ENCODE measurements at places on chromosomes 1 and 21.

- no peak for DNase-seq
Measured at GRCh38 chr1:116981521-116982037, 20.0 kb upstream of the CD101 start.

DNA sequence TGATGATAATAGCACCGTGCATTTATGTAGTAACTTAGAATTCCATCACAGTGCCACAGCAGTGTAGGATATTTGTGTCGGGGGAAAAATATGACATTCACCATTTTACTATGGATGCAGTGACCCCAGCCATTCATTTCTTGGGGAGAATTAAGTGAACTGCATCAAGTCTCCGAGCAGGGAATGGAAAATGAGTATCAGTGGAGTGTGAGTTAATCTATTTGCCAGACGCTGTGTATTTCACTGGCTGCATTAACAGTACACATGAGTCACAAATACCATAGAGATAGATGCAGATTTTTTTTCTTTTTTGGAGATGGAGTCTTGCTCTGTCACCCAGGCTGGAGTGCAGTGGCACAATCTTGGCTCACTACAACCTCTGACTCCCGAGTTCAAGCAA lies 33.8 kb upstream of the SLC45A1 start:
- DNase-seq: no peak

GRCh38 chr1:43621386-43621785 lies 28.6 kb upstream of the KDM4A start:
- DNase-seq: no peak

GRCh38 chr1:198809247-198809646 lies 170.4 kb downstream of the PTPRC start:
- DNase-seq: no peak

GRCh38 chr21:23455676-23456075 lies 2151.6 kb downstream of the MRPL39 start:
- no peak for DNase-seq

DNA sequence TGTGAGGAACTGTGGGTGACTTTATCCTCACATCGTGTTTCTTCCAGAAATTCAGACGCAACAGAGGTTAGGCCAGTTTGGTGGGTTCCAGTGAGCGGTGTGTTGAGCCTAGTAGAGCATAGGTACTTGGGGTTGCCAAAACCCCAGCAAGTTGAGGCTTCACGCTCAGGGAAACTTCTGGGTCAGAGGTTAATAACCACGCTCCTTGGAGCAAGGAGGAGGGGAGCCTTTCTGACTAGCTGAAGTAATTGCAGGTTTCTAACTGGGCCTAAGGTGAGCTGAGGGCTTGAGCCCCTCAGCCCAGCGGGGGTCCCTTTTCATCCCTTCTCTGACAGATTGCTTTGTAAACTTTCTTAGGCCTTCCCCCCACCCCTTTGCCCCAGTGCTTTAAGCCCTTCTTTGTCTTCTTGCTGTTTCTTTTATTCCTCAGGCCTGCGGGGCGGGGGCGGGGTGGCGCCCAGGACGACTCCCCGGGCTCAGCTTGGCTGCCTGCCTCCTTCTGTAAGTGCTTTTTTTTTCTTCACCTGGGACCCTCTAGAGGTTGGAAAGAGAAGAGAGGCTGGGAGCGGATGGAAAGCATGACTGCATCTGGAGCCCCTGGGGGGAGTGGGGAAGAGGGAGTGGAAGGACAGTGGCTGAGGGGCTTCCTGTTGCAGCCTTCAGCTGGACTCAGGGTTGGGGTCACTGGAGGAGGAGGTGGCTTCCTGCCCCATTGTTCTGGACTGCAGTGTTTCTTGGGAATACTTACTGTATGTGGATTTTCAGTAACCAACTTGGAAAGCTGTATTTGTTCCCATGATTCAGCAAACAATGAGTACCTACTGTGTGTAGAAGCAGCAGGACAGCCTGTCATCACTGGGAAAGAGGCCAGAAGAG lies 1.3 kb upstream of the ZNF436 start:
- DNase-seq: no peak

GRCh38 chr1:47618222-47618720 lies 180.4 kb downstream of the FOXD2 start:
- DNase-seq: no peak

DNA sequence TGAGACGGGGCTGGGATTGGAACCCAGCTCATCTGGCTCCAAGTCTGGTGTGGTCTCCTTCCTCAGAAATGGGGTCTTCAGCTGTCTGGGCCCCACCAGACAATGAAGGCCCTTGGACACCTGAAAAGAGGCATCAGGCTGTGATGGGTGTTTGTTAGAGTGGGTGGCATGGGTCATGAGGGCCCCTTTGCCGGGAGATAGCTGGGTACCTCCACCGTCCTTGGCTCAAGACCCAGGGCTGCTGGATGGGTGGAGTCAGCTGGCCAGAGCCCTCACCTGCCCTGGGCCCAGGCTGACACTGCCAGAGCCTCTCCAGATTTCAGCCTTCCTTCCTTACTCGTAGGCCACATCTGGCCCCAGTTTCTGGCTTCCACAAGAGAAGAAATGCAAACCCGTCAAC lies 13.4 kb upstream of the TTC22 start:
- DNase-seq: no peak

DNA sequence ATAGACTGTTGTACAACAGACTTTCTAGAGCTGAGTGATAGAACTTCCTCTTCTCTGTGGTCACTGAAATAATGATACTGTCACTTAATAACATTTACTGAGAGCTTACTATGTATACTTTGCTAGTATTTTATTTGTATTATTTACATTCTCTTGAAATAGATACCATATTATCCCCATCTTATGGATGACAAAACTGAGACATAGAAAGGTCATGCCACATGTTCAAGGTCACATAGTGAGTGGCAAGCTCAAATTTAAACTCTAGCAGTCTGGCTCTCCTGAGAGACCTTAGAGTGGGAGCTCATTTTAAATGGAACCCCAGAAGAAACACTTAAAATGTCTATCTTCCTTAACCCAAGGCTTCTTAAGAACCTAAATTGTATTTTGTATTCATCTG lies 266.6 kb upstream of the CAMK1G start:
- no peak for DNase-seq

DNA sequence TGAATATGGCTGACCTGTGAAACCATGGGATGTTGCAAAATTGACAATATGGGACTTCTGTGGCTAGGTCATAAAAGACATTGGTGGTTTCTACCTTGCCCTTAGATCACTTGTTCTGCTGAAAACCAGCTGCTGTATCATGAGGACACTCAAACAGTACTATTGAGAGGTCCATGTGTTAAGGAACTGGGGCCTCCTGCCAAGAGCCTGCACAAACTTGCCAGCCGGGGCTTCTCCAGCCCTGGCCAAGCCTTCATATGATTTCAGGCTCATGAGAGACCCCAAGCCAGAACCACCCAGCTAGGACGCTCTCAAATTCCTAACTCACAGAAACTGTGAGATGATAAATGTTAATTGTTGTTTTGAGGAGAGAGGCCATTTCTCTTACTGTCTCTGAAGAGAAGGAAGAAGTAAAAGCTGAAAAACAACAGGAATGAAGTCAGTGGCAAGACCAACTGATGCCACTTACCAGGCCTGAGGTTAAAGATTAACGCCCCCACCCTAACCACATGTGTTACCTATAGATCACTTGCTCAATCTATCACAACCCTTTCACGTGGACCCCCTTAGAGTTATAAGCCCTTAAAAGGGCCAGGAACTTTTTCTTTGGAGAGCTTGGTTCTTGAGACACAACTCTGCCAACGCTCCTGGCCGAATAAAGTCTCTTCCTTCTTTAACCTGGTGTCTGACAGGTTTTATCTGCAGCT lies 3.9 kb upstream of the PITHD1 start:
- no peak for DNase-seq

GRCh38 chr1:8373581-8374241 lies 55.8 kb downstream of the SLC45A1 start:
- no peak for DNase-seq

- DNase-seq: no peak
Measured at GRCh38 chr1:18927082-18927653, 24.8 kb upstream of the ALDH4A1 start.

DNA sequence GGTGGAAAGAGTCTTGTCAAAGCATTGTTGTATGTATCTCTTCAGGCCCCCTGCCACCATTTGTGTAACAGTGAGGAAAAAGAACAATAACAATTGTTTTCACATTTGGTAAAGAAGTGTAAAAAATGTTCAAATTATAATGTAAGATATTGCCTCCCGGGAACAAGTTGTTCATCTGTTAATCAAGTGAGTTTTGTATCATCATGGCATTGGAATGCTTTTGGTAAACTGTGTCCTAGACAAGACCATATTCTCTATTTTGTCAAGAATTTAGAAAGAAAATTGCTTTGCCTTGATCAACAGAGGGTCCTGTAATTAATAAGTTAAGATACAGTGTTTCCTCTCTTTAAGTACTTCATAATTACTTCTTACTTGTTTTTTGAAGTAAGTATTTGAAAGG lies 692.0 kb upstream of the NR5A2 start:
- no peak for DNase-seq

DNA sequence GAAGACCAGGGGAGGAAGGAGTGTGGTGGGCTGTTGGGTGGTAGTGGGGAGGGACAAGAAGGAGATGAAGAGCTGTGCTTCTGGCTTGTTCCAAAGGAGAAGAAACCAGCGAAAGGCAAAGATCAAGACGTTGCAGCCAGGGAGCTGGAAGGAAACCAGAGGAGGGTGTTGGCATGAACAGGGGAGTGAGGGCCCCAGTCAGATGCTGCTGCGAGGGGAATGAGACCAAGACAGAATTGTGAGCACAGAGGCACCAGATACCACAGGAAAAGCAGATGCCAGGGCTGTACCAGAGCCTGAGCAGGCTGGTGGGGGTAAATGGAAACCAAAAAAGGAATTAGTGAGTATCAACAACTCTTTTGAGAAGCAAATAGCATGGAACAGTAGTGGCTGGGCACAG lies 6.0 kb downstream of the LAD1 start:
- DNase-seq: no peak

GRCh38 chr1:15345705-15346345 lies 63.9 kb upstream of the EFHD2 start:
- DNase-seq: peak; percentile 11

GRCh38 chr1:216887032-216887431 lies 163.8 kb upstream of the ESRRG start:
- no peak for DNase-seq

GRCh38 chr1:153526132-153526543 lies 9.7 kb downstream of the S100A6 start:
- DNase-seq: no peak

DNA sequence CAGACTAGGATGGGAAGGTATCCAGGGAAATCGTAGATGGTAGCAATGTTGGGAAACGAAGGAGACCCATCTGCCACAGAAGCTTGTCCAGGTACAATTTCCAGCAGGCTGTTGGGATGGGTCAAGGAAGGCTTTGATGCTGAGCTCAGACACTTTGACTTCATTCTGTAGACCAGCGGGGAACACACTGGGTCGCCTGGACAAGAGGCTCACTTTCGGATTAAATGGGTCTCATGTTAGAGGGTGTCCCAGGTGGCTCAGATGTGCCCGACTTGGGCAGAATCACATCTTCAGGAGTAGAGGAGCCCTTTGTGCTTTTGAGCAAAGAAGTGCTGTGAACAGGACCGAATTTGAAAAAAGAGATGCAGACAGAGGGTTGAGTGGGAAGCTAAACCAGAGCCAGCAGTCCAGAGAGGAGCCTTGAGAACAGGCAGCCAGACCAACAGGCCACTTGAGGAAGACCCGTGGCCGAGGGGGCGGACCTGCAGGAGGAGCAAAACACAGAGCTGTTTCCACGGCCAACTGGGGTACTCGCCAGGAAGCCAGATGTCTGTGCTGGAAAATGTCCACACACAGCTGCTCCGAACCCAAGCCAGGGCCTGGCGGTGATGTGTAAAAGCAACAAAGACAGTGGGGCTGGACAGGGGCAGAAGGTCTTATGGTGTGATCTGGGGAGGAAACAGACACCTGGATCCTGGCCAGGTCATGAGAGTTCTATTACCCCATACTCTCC lies 146.9 kb downstream of the AJAP1 start:
- no peak for DNase-seq

GRCh38 chr1:173268786-173269277 lies 61.7 kb upstream of the TNFSF4 start:
- DNase-seq: no peak

DNA sequence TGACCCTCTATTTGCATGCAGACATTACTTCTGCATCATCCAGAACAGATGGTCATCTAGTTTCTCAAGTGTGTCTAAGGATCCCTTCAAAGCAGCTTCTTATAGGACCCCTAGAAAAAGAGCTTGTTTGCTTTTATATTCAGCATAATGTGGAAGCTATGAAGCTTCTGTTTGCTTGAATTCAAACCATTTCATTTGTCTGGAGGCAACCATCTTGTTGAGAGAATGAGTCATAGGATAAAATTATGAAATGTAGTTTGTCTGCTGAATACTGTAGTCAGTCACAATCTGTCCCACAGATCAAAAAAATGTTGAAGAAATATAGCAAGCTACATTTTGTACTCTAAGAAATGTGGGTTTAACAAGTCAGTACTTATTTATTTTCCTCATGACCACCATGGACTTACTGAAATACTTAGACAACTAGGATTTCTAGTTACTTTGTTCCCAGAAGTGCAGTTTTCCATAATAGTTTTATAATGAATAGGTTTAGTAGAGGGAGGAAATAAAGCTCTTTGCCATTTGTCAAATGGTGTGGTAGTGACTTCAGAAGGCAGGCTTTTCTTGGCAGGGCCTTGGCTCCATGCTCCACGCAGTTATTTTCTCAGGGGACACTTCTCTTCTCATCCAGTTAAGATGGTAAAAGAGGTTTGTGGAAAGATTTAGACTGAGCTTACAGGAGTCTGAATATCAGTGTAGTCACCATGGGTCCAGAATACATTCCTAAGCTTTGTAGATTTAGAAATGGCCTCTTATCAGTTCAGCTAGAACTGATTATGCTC lies 74.8 kb upstream of the DEPDC1 start:
- DNase-seq: no peak

GRCh38 chr1:44265656-44266358 lies 52.5 kb downstream of the DMAP1 start:
- no peak for DNase-seq

DNA sequence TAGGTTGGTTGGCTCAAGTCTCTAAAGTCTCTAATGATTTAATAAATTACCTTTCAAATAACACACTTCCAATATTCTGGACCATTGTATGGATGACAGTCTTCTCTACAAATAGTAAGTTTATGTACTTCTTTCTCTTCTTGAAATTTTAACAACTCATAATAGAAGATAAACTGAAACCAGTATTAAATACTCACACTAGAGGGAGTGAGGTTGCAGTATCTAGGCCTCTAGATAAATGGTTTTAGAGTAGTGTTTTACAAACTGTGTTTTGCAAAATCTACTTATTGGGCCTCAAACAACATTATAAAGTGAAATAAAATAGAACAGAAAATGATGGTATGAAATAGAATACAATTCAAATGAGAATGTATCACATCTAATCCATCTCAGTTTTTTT lies 479.9 kb upstream of the BRINP3 start:
- no peak for DNase-seq

DNA sequence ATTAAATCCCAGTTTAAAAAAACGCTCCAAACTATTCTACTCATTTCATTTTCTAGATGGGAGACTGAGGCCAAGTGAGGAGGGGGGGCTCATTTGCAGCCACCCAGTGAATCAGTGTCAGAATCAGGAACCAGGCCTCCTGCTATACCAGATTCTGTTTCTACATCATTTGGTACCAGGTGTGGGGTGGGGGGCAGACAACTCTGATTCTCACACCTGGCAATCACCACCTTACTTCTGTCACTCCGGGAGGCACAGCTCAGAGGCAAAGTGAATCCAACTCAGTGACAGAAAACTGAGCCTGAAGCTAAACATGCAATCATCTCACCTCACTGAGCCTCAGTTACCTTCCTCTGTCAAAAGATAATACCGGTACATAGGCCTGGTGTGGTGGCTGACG lies 23.5 kb upstream of the ID3 start:
- DNase-seq: no peak

GRCh38 chr1:44624268-44624901 lies 49.9 kb downstream of the TMEM53 start:
- no peak for DNase-seq

- DNase-seq: no peak
Measured at GRCh38 chr1:37473431-37474045, 842 bp upstream of the ZC3H12A start.
